Thymus (tissue), 14 donors: ENCODE measurements at places on chromosomes 16 and 17. TPM values are rescaled to one million over a fixed set of nuclear protein-coding genes. Genes with fewer than 3 reads are reported as not detected.

- no peaks in the 10 kb centered on the region for H3K27me3 ChIP-seq
- no peak for DNase-seq
- peaks cover 57% of the 10 kb centered on the region for H3K4me1 ChIP-seq
- H3K36me3 ChIP-seq = peaks cover 7% of the 10 kb centered on the region
- H3K27ac ChIP-seq = no peak overlapping the region
- H3K4me3 ChIP-seq = no peak overlapping the region
Observed at GRCh38 chr16:10988164-10988803, 43.9 kb downstream of the CLEC16A start.

- H3K36me3 ChIP-seq = no peaks in the 10 kb centered on the region
- peaks cover 71% of the 10 kb centered on the region for H3K27me3 ChIP-seq
- DNase-seq = no peak
- H3K27ac ChIP-seq = no peak overlapping the region
Observed at GRCh38 chr16:58459344-58460218, 40.4 kb upstream of the NDRG4 start.

DNA sequence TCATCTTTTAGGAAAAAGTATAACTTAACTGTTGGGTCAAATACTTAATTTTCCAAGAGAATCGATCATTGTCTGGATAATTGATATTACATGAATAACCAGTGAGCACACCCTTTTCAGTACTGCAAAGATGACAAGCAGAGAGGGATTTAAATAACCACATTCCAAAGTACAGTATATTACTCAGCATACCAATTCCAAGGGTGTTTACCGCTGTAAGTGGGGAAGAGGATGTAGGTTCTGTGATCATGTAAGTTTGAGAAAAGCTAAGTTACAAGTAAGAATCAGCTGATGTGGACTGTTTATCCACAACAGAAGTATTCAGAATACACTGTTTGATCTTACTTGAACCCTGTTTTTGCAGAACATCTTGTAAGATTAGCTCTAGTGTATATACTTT lies 6.1 kb downstream of the GDE1 start:
- H3K36me3 ChIP-seq = peaks cover 4% of the 10 kb centered on the region
- H3K4me1 ChIP-seq = peaks cover 5% of the 10 kb centered on the region
- no peak overlapping the region for H3K27ac ChIP-seq

GRCh38 chr17:35407531-35407930 lies 24.8 kb downstream of the SLFN12 start:
- DNase-seq = no peak
- H3K36me3 ChIP-seq = no peaks in the 10 kb centered on the region
- no peak overlapping the region for H3K27ac ChIP-seq
- no peaks in the 10 kb centered on the region for H3K27me3 ChIP-seq
- no peak overlapping the region for H3K4me3 ChIP-seq

Gene SLC47A1
- polyA plus RNA-seq = 1.4 TPM

DNA sequence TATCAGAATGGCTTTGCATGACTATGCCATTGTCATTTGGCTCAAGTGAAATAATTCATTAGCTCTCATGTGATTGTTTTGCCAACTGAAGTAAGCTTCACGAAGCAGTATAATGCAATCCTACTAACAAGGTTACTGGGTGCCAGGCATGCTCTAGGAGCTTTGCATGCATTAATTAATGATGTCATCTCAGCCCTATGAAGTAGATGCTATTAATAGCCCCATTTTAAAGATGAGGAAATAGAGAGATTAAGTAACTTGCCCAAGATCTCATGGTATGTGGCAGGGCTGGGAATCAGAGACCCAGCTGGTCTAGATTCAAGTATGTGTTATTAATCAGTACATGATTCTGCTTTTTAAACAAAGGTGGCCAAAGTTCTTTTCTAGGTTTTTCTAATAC lies 14.1 kb downstream of the KRT39 start:
- H3K36me3 ChIP-seq = no peaks in the 10 kb centered on the region
- H3K27me3 ChIP-seq = peaks cover 3% of the 10 kb centered on the region
- no peak overlapping the region for H3K27ac ChIP-seq
- no peak overlapping the region for H3K4me3 ChIP-seq
- H3K4me1 ChIP-seq = no peaks in the 10 kb centered on the region

DNA sequence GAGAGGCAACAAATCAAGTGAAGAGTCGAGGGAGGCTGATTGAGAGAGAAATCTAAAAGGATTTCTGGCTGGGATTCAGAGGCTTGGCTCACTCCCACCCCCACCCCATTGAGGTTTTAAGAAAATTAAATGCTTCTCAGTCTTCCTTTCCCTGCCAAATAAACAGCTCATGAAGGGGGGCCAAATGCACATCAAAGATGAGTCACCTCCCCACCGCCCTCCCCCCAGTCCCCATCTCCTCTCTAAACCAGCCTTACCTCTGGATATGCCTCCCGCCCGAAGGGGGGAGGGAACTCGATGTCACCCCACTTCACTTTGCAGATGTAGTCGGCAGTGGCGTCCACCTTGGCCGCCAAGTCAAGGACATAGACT lies 11.6 kb downstream of the ACLY start:
- H3K27ac ChIP-seq = no peak overlapping the region
- H3K4me3 ChIP-seq = no peak overlapping the region
- no peaks in the 10 kb centered on the region for H3K27me3 ChIP-seq
- DNase-seq = no peak
- no peaks in the 10 kb centered on the region for H3K4me1 ChIP-seq
- H3K36me3 ChIP-seq = peaks cover 85% of the 10 kb centered on the region

- H3K27me3 ChIP-seq = no peaks in the 10 kb centered on the region
- no peaks in the 10 kb centered on the region for H3K4me1 ChIP-seq
- no peaks in the 10 kb centered on the region for H3K36me3 ChIP-seq
- DNase-seq = no peak
Observed at GRCh38 chr16:74123195-74123594, 173.4 kb upstream of the PSMD7 start.
